ENCODE measurements at places on chromosomes 1 and 21.

- DNase-seq: peak; percentile 15
These were observed 64.8 kb downstream of the GPR137B start for GRCh38 chr1:236207121-236207520.

DNA sequence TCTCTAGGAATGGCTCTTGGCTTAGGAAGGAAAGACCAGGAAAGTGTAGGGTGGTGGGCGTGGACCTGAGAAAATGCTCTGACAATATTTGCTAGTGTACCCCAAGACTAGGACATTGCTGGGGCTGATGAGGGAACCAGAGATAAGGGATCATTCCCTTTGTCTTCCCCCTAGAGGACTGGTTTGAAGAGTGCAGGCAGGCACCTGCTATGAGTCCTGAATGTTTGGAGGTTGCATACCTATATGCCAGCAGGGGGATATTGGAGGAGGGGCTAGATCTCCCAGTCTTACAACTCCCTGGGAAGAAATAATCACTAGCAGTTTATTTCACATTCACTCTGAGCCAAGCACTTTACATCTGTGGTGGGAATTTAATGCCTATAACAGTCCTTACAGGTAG, 6.0 kb upstream of the BCL10 start:
- DNase-seq: no peak

- DNase-seq: no peak
These were observed 302.0 kb downstream of the DUSP10 start for GRCh38 chr1:221439747-221440501.

GRCh38 chr1:224116131-224116530, 2.2 kb downstream of the FBXO28 start:
- peak; percentile 42 for DNase-seq

DNA sequence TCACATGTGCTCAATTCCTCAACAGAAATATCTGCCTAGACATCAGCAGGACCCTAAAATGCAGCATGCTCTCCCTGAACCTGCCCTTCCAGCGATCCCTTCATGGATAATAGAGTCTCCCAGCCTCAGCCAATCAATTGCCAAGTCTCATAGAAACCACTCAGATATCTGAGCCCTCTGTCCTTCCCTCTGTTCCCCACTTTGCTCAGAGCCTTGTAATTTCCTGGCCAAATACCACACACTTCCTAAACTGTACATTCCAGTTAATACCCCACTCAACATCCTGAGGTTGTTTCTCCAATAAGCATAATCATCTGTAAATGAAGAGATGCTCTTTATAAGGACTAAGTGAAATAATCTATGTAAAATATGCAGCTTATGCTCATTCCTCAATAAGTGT, 59.3 kb upstream of the PTGFRN start:
- no peak for DNase-seq

- no peak for DNase-seq
These were observed 248.0 kb upstream of the FOXD3 start for GRCh38 chr1:63074321-63074720.

Measured in RPMI8226 (cell line).